ENCODE measurements at places on chromosomes 2 and 18. TPM values are rescaled to one million over a fixed set of nuclear protein-coding genes. Genes with fewer than 3 reads are reported as not detected.

DNA sequence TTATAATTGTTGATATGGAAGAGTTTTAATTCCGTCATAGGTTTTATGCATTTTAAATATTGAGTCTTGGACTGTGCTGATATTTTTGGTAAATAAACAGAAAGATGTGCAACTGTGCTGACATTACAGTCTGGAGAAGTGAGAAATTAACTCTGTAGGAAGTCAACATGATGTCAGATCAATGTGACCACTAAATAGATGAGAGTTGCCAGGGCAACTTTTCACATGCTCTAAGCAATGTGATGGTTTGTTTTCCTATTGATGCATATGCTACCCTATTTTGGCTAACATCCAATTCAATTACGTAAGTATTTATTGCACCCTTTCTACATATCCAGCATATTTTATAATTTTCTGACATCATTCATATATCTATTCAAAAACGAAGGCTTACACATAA lies 1109.3 kb downstream of the TSN start:
- DNase-seq: no peak
- H3K4me1 ChIP-seq: no peaks in the 10 kb centered on the region
- no peaks in the 10 kb centered on the region for H3K27me3 ChIP-seq
- H3K4me3 ChIP-seq: no peak overlapping the region

DNA sequence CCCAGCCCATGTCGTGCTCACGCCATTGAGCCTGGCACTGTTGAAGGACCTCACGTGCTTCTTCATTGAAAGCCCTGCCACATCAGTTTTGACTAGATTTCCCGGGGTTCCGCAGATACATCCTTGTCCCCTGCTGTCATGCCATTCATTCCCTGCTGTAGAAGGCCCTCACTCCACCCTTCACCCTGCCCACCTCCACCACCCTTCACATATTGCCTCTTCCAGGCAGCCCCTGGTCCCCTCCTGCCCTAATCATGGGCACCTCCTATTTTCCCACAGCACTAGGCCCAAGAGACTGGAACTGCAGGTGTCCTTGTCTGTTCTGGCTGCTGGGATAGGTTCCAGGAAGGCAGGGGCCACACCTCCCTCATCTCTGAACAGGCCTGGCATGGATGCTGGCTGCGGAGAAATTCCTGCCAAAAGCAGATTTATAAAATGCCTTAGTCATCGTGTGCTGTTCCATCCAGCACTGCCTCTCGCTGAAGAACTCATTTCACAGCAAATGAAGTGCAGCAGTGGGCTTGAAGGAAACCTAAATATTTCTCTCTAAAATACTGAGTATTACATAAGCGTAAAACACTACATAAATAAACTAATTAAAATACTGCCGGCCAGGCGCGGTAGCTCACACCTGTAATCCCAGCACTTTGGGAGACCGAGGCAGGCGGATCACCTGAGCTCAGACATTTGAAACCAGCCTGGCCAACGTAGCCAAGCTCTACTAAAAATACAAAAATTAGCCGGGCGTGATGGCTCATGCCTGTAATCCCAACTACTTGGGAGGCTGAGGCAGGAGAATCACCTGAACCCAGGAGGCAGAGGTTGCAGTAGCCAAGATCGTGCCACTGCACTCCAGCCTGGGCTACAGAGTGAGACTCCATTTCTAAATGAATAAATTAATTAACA lies 38.4 kb downstream of the EIF4E2 start:
- no peaks in the 10 kb centered on the region for H3K4me1 ChIP-seq
- no peaks in the 10 kb centered on the region for H3K27me3 ChIP-seq
- no peak overlapping the region for H3K4me3 ChIP-seq
- DNase-seq: no peak
- H3K27ac ChIP-seq: no peak overlapping the region

GRCh38 chr2:171167352-171167997 lies 6.8 kb upstream of the TLK1 start:
- H3K4me1 ChIP-seq: peaks cover 25% of the 10 kb centered on the region
- H3K27me3 ChIP-seq: no peaks in the 10 kb centered on the region
- no peak for DNase-seq
- no peaks in the 10 kb centered on the region for H3K36me3 ChIP-seq
- H3K4me3 ChIP-seq: no peak overlapping the region
- H3K27ac ChIP-seq: no peak overlapping the region

DNA sequence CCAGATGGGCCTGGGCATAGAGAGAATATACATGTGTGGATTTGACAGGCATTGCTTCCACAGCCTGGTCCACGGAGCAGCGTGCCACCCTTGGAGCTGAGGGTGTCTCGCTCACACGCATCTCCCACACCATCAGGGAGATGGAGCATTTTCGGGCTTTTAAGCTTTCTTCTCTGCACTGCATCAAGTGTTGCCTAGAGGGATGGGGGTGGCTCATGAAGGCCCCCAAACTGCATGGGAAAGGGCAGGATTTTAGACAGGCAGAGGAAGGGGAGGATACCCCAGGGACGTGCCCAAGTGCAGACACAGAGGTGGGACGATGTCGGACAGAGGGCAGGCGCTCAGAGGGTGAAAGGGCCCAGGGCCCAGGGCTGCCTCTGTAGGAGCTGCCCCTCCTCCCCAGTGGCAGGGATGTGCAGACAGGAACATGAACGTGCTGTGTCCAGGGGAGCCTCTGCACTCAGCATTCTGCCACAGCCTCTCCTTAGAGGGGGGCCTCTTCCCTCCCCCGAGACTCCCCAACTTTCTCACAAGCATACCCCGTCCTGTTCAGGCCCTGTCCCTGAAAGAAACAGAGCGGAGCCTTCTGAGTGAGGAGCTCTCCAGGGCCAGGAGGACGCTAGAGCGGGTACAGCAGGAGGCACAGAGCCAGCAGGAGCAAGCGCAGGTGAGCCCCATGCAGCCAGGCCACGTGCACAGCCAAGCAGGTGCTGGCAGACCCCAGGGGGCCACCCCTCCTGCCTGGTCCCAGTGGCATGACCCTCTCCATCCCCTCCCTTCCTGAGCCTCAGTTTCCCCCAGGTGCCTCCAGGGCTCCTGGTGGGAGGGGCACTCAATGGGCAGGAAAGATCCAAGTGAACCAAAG lies 42.9 kb upstream of the SNED1 start:
- peak overlapping the region; percentile 22 for H3K27ac ChIP-seq
- no peak overlapping the region for H3K4me3 ChIP-seq
- peaks cover 20% of the 10 kb centered on the region for H3K27me3 ChIP-seq
- H3K4me1 ChIP-seq: peaks cover 2% of the 10 kb centered on the region

DNA sequence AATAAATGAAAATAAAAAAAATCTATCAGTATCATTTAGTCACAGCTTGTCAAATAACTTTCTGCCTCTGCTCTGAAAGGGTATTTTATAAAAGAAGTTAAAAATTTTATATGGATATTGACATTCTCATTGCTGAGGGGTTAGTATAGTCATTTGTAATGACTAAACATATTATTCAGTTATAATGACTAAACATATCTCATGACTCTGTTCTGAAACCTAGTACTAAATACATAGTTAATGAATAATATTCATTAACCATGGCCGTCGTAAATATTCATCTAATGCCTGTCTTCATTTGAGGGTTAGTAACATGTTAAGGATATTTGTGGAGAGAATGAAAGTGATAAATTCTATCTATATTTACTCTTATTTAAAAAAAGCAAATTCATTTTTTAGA lies 69.1 kb upstream of the MAP4K3 start:
- no peaks in the 10 kb centered on the region for H3K4me1 ChIP-seq
- no peak overlapping the region for H3K27ac ChIP-seq
- peaks cover 38% of the 10 kb centered on the region for H3K27me3 ChIP-seq
- DNase-seq: no peak
- peaks cover 2% of the 10 kb centered on the region for H3K36me3 ChIP-seq

The MRO gene
- not detected for total RNA-seq

The LBH gene
- 127 TPM for total RNA-seq

The SERTAD2 gene
- 31.1 TPM for total RNA-seq
